ENCODE measurements at places on chromosomes 6 and 20.

DNA sequence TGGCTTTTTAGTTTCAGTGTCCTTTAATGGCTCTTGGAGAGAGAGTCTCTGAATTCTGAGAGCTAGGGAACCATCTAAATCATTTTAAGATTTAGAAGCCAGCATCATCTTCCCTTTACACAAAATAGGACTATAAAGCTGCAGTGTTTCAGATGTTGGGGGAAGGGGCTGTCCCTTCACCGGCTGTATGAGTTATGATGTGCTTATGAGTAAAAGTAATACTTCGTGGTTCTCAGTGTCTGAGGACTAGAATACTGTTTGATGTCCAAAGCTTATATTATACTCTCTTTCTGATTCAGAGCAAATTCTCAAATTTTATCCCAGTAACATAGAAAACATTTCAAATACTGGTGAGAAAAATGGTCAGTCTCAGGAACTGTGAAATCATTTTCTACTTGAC, 63.5 kb upstream of the FAM8A1 start:
- no peak for DNase-seq

DNA sequence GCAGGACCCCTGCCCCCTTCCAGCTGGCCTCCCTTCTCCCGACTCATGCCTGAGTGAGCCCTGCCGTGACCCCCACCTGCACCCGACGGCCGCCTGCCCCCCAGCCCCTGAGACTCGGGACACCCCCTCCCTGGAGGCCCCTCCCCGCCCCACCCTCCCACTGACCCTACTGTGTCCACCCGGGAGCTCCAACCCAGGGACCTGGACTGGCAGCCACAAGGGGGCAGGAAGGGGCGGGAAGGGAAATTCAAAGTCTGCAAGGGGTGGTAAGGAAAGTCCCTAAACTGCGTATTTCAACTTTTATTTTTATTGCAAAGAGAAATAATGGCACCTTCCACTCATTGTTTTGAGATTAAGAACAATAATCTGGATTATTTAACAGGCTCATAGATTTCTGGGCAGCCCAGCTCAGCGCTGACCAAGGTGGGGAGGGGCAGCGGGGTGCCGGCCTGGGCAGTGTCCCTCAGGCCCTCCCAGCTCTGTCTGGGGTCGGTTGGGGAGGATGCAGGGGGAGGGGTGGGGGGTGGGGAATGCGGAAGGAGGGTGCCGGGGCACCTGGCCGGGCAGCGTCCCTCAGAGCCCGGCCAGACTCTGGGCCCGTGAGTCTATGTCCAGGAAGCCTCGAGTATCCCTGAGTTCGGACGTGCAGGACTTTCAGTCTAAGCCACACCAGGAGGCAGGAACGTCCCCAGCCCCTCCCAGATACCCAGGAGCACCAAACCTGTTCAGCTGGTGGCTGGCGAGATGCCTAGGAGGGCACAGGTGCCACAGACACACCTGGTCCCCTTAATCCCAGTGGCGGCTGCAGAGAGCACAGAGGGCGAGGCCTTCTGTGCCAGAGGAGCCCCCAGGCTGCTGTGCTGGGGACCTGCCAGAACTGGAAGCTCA, 1.3 kb upstream of the PTK6 start:
- no peak for DNase-seq

DNA sequence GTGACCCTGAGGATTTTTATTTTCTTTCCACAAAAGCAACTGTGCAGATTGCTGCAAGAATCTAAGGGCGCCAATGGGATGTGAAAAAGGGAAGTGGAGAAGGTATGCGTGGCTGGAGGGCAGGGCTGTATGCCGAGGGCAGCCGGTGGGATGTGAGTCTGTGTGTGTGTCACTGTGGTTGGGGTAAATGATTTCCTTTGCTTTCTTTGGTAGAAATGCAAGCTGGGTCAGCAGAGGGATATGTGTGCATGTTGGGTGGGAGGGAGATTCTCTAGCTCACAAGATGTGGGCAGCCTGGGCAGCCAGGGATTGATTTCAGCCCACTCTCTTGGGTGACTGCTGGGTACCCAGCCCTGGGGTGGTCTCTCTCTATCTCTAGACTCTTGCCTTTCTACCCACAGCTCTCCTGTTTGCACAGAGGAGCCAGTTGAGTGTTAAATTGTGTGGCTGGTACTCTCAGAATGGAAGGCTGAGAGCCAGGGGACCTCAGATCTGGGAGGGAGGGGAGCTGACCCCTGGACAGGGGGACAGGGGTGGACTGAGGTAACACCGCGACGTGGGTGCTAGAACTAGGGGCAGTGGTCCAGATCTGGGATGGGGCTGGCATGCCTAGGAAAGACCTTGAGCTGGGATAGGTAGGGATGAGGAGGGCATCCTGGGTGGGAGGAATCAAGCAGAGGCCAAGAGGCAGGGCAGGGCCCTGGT, 136.8 kb upstream of the RNF24 start:
- DNase-seq = no peak

DNA sequence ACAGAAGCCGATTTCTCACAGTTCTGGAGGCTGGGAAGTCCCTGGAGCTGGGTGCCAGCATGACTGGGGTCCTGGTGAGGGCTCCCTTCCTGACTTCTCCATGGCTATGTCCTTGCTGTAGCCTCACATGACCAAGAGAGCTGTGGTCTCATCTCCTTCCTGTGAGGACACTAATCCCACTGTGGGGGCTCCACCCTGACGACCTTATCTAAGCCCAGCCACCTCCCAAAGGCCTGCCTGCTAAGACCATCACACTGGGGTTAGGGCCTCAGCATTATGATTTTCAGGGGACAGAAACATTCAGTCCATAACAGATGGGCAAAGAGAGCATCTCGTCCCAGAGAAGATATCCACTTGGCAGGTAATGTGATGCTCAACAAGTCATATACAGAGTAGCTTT, 16.8 kb downstream of the RPP40 start:
- DNase-seq = no peak

- peak; percentile 52 for DNase-seq
These were observed 47.2 kb downstream of the VEGFA start for GRCh38 chr6:43817192-43817591.

DNA sequence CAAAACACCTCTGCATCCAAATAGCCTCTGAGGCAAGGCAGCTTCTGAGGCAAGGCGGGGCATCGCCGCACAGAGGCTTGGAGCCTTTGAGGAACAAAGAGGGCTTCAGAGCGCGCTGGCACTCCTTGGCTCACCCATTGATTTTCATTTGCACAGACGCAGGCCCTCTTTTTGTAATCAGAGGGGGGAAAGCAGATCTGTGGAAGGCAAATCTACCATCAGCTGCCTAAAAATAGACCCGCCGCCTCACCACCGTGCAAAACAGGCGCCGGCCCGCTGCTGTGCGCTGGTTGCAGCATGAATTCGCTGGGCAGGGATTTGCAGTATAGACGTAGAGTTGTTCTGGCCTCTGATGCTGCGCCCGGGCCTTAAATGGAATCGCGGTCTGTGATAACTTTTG, 69.9 kb upstream of the STMND1 start:
- no peak for DNase-seq

DNA sequence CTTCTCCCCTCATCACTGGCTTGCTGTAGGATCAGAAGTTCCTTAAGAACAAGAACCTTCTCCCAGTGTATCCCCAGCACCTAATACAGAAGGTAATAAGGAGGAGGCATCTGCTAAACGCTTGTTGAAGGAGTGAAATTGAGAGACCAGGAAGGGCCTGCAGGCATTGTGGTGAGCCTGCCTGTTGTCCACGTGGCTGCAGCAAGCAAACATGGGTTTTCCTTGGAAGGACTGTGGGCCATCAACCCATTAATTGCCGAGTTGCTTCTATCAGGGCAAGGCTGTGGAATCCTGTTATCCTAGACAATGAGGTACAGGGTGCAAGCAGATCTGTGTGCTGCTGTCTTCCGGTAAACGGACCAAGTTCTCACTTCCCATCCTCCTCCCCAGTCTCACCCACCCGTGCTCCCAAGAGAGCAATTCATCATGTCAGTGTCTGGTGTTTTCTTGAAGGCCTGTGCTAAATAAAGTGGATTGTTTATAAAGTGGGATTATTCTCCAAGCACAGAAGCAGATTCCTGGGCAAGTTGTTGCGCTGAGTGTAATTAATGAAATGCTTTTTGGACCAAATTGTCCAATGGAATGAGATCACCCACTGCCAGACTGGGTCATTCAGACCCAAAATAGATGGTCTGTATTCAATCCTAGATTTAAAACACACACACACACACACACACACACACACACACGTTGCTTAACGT, 164.6 kb upstream of the CDYL start:
- no peak for DNase-seq

DNA sequence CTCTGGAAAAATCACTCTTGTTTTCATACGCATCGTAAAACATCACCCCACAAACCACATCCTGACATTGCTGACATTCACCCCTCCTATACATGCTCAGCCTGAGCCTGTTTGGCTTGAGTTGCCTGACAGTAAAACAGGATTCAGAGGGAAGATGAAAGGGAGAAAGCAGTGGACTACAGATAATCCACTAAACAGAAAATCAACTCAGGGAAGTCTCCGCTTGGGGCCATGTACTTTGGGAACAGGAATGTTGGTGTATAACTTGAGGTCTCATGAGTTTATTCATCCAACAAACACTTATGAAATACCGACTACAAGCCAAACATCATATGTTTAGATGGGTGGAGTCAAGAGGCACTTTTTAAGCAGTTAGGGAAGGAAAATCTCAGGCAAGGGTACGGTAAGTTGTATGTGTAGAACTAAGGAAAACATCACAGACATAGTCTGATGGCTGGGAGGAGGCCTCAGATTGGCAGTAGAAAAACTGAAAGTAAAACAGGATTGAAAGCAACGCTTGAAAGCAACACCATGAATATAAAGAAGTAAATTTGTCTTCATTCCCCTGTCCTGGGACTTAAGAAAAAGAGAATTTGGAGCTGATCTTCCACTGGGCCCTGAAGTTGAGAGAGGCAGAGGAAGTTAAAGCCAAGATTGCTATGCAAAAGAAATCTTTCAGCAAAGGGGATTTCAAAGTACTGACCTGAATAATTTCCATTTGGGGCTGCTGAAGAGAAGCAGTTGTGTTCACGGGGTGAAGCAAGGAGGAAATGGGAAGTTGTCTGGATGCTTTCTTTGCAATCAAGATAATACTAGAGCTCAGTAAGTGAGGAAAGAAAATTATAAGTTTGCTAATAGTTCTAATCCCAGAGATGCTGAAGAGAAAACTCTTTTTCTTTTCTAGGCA, 28.8 kb downstream of the PDE7B start:
- no peak for DNase-seq

GRCh38 chr6:33988121-33989015, 157.5 kb downstream of the GRM4 start:
- no peak for DNase-seq

DNA sequence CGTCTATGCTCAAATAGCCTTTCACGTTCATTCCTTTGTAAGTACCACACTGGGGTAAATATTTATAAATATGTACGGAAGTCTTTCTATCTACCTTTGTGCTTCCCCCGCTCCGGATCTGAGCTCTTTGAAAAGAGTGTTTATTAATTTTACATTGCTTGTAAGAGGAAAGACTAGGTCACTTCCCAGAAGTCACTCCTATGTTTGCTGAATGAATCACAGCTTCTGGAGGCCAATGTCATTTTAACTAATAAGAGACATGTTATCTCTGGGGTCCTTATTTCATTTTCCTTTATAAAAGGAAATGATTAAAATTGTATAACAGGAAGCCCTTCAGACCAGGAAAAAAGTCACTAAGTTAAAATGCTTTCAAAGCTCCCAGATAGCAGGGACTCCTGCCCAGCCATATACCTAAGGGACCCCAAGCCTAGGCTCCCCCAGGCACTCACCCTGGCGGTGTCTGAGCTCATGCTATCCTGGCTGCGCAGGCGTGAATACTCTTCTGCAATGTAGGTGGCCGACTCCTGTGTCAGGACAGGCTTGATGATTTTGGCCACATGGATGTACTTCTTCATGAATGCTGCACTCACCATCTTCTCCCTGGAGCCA, 12.6 kb downstream of the MCM3 start:
- no peak for DNase-seq

DNA sequence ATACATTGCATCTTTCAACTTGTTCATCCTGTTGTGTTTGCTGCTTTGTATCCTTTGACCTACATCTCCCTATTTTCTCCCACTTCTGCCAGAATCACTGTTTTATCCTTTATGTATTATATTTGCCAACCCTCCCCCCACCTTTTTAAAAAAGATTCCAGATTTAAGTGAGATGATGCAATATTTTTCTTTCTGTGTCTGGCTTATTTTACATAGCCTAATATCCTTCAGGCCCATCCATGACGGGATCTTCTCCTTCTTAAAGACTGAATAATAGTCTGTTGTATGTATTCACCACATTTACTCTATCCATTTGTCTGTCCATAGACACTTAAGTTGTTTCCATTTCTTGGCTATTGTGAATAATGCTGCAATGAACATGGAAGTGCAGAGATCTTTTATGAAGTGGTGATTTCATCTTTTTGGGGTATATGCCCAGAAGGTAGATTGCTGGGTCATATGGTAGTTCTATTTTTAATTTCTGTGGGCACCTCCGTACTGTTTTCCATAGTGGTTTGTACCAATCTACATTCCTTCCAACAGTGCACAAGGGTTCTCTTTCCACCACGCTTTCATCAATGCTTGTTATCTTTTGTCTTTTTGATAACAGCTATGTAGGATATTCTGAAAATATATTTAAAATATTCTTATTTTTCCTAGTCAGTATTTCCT, 181.0 kb downstream of the CDKAL1 start:
- no peak for DNase-seq

GRCh38 chr6:137536104-137536773, 42.0 kb upstream of the OLIG3 start:
- no peak for DNase-seq

- no peak for DNase-seq
These were observed 425.4 kb upstream of the RNF217 start for GRCh38 chr6:124536842-124537191.

- peak; percentile 52 for DNase-seq
These were observed 41.3 kb downstream of the TXLNB start for GRCh38 chr6:139250296-139251044.

DNA sequence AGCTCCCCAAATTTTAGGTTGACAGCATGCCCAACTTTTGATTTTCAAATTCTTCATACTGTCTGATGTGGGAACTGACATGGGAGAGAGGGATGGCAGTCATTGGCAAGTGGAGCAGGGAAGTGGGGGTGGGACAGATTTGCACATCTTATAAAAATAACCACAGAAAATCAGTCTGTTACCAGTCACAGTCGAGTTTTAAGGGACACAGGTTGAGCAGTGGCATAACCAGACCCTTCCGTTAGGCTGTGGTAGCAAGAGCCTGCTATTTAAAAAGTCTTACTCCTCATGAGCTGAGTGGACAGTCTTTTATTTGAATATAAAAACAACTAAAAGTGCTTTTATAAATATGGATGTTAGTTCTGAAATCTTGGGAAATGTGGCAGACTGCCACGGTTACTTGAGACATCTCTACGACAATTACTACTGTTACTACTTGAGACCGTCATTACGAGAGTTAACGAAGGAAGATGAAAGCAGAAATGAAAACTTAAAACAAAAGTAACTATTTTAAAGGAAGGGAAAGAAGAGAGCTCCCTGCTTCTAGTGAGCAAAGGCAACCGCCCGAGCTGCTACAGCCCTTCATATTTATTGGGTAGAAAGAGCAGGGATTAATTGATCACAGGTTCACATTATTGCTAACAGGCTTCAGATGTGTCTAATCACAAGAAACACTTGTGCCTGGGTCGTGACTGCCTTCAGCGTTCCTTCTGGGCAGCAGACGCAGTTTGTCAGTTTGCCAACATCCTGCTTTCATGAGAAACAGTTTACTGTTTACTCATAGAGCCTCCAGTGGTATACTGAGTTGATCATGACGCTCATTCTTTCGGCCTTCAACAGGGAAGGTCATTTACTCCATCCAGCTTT, 71.3 kb downstream of the EFHC1 start:
- DNase-seq = no peak

Measured in left ventricle myocardium inferior (tissue), 1 donor.